ENCODE measurements at places on chromosomes 5 and 9.

DNA sequence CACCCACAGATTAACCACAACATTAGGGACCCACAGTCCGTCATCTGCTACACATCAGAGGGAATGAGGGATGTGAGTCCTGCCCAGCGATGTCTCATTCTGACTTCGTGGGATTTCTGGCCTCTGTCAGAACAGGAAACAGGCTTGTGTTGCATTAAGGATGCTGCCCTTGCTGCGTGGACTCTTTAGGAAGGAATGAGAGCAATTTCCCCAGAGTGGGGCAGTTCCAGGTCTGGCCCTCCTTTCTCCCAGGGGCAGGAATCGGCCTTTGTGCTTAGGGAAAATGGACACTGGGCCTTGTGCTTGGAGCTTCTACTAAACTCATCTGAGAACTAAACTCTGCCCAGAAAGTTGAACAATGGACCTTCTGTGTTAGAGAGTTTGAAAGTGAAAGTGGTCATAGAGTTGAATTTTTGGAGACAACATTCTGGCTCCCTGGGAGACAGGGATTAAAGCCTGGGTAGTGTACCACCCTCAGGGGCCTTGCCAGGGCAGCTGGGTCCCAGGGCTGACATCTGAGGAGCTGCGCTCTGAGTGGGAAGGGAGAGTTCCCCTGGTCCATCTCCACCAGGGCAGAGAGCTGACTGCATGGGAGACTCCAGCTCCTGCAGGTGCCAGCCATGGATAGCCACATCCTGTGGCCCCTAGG is 37.8 kb upstream of the S1PR3 start:
- DNase-seq = no peak

DNA sequence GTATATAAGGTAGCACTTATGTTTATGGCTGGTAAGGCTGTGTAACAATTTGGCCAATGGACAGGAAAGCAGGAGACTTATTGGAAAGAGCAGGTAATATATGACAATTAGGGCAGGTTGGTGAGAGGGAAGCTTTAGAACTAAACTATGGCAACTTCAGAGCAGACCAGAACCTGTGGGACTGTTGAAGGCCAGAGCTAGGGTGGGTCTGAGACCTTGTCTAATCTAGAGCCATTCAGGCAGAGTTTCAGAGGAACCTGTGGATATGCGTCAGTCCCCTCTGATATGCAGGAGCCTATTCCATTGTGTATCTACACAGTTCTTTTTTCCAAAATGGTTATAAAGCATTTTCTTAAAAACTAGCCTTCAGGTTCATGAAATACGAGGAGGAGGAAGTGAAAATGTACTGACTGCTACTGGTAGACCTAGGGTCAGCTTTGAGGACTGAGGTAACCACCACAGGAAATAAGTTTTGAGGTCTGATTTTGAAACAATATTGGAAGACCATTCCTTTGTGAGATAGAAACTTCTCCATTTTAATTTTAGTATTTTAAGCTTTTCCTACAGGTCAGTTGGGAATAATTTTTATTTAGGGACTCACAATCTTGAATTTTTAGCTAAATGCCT is 37.6 kb downstream of the ELL2 start:
- DNase-seq = no peak

GRCh38 chr5:59661311-59661710 is 232.2 kb downstream of the PDE4D start:
- no peak for DNase-seq

DNA sequence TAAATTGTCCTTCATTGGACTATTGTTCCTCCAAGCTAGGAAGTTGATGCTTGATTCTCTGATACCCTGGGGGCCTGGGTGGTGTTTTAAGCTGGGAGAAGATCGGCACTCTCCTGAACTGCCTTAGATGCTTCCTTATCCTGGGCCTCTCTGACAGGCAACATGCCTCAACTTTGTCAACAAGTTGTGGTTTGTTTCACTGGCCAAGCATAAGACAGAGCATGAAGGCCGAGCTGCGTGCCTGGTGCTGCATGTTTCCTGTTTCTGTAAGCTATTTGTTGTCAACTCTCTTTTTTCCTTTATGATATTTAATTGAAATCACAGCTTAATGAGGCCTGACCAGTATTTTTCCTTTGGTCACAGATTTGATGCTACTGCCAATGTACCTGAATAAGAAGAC is 187.6 kb upstream of the TNC start:
- DNase-seq = no peak

DNA sequence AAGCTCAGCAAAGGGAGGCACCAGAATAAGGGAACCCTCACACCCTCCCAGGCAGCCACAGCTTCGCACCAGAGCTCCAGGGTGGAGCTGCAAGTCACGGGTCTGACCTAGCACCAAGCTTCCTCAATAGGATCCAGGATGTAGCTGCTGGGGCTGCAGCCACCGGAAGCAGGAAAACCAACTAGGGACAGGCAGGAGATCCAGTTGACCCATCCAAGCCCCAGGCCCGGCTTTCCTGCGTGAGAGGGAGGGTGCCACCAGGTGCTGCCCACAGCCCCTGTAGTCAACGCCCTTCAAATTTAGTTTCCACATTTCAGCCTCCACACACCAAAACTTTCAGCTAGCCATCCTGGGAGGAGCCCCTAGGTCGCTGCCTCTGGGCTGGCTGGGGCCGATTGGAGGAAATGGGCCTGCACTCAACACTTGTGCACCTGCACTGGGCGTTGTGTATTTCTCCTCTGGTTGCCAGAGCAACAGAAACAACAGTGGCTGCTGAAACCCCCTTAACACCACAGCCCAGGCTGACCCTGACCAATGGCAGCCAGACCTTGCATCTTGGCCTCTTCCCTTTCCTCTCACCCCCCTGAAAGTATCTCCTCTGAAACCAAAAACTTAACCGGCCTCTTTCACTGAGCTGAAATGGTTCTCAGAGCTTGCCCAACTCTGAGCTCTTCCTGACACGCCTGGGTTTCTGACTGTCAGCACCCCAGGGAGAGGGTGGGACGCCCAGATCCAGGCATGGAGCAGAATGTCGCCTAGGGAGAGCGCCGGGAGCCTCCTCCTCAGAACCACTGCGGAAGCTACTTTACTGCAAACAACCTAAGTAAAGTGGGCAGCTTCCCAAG is 226.5 kb upstream of the MAP3K1 start:
- no peak for DNase-seq

GRCh38 chr9:119165131-119165530 is 204.1 kb downstream of the BRINP1 start:
- DNase-seq = no peak

GRCh38 chr5:43400082-43400481 is 12.1 kb downstream of the CCL28 start:
- DNase-seq = no peak

DNA sequence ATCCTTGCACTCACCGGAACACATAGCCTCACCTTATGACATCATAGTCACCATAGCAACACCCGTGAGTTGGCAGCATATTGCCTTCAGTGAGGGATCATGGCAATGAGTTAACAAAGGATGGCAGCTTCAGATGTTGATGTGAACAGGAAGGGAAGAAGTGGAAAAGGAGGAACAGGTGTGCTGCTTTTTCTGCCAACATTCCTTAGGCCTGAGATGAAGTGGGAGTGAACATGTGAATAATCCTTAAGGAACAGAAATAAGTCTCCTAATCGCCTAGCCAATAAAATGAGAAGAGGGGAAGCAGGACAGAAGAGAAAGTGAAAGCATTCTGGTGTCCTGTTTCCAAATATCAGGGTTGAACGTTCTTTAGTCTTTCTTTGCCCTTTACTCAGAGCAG is 360.0 kb downstream of the BRINP1 start:
- no peak for DNase-seq

DNA sequence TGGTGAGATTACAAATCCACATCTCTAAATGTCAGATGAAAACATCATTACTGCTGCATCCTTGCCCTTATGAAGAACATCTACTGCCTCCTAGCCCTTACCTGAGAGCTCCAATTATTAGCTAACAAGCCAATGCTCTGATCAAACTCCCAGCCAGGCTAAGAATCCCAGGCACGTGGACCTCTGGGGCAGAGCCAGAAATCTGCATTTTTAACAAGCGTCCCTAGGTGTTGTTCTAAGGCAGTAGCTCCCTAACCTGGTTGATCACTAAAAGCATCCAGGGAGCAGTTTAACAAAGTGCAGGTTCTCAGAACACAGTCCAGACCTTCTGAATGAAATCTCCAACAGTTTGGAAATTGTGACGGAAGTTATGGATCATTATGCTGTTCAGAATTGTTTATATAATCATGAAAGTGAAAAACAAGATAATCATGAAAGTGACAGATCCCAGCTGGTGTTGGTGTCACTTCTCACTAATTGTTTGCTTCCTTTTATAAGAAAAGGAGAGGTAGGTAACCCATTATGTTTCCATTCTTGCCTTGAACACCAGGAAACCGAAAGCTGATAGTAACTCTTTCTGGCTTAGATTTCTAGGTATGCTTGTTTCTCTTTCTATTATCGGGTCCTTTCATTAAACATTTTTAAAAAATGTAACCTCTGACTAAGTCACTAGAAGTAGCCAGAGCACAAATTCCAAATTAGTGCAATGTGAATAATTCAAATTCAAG is 216.5 kb upstream of the NR4A3 start:
- no peak for DNase-seq

GRCh38 chr5:139696894-139697658 is 48.9 kb downstream of the CXXC5 start:
- no peak for DNase-seq

DNA sequence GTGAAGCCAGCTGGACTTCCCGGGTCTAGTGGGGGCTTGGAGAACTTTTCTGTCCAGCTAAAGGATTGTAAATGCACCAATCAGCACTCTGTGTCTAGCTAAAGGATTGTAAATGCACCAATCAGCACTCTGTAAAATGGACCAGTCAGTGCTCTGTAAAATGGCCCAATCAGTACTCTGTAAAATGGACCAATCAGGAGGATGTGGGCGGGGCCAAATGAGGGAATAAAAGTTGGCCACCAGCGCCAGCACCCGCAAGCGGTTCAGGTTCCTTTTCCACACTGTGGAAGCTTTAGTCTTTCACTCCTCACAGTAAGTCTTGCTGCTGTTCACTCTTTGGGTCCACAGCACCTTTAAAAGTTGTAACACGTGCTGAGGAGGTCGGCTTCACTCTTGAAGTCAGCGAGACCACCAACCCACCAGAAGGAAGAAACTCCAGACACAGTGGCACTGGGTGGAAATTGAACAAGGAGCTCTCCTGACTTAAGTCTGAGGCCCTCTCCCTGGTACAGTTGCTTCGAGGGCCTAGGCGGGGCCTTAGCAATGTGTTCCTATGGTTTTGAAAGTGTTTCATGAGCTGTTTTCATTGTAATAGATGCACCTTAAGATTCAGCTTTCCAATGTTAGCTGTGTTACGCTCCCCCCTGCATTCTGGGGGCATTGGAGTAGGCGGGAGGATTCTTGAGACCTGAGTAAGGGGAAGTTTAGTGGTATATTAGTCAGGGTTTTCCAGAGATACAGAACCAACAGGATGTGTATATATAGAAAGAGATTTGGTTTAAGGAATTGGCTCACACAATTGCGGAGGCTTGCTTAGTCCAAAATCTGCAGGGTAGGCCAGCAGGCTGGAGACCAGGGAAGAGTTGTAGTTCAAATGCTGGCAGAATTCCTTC is 21.5 kb upstream of the MYO10 start:
- no peak for DNase-seq

- DNase-seq = no peak
These were observed 11.5 kb upstream of the MYOT start for GRCh38 chr5:137856201-137856600.

GRCh38 chr5:115549154-115549553 is 4.6 kb upstream of the FEM1C start:
- no peak for DNase-seq

DNA sequence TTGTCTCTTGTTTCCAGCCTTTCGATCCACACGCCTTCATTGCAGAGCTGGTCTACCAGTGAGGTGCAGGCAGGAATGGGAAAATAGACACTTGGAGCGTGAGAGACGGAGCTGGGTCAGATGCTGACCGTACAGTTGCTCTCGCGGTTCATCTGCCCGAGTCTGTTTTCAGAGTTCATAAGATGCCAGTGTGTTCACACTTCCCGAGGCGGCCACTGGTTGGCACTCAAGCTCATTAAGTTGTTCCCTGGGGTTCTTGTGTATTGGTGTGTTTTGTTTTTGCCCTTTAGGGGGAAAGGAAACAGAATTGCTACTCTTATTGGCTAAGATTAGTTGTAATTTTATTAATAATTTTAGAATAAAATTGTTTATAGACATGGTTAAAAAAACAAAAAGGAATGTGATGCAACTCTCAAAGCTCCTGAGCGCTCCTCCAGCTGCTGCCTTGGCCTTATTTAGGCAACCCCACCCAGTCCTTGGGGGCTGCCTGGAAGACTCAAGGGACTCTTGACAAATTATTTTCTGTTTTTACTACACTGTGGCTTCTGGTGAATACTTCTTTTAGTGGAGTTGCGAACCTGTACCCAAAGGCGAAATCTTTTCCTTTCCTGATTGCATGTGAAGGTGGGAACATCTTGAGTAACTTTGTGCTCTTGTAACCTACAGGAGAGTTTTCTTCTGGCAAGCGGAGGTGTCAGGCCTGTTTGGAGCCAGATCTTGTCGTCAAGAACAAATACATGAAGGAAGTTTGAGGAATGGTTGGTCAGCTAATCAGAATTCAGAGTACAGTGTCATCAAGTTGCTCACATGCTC is 146.1 kb downstream of the MAST4 start:
- DNase-seq = no peak

DNA sequence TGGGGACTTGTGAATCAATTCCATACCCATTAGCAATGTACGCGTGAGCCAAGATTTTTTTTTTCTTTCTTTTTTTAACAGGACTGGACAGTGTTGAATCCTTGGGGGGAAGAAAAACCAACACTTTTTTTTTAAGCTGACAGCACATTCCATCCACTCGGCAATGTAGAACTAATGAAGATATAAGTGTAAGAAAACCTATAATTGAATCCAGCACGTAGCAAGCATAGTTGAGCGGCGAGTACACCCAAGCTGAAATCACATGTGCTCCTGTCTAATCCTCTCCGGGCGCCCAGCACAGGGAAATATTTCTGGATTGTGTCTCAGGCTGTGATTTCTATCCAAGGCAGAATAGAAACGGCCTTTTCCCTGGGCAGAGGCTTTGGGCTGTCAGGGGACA is 118.2 kb downstream of the BOD1 start:
- DNase-seq = no peak

DNA sequence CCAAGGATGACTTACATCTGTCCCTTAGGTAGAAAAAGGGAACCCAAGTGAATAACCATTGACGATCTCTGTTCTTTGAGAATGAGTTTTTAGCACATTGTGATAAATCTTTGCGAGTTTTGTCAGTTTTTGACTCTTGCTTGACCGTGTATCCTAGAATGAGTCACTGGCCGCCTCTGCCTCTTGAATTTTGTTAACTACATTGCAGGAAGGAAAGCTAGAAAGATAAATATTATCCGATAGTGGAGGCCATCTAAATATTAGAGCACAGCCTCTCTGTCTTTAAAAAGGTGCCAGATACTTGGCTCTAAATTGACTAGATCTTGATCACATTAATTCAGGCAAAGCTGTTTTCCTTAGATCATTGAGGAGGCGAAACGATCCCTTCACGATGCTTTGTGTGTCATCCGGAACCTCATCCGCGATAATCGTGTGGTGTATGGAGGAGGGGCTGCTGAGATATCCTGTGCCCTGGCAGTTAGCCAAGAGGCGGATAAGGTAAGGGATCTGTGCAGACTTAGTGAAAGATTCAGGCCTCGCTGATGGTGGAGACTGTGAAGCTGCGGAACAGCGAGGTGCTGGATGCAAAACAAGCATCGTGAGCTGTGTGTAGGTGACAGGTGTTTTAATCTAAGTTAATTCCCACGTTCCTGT is 12.2 kb downstream of the CCT5 start:
- DNase-seq = no peak
